ENCODE measurements at places on chromosomes 11 and 22.

GRCh38 chr22:49667236-49667635, 160.4 kb downstream of the BRD1 start:
- DNase-seq: no peak

DNA sequence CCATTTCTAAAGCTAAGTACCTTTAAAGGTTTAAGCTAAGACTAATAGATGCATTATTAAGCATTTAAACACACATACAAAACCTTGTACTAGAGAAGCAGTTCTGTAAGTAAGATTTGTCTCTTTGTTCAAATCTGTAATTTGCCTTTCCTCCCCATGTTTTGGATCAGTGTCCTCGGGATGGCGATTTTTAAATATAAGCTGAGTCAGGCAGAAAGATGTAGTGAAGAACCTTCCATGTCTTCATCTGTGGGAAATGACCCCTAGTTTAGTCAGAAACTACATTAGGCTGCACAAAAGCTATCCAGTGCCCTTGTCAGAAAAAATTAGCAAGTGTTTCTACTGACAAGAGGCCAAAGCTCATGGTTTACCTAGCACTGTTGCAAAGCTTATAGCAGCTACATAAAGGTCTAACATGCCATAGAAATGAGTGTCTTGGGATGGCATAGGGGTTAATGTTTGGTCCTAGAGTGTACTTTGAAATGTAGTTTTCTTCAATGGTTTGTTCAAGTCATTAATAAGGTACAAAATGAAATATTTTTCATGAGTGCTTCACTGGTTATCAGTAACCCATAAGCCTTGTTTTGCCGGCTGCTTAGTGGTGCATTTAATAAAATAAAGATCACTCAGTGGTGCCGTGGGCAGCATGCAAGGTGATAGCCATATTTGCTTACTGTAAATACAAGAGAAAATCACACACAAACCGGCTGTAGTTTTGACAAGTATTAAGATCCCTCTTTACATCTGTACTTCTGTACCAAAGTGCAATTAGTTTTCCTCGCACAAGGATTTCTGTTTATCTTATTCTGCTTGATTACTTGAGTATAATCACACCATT, 139.8 kb downstream of the ELP4 start:
- no peak for DNase-seq

GRCh38 chr11:126153972-126154371, 57.5 kb downstream of the RPUSD4 start:
- no peak for DNase-seq

DNA sequence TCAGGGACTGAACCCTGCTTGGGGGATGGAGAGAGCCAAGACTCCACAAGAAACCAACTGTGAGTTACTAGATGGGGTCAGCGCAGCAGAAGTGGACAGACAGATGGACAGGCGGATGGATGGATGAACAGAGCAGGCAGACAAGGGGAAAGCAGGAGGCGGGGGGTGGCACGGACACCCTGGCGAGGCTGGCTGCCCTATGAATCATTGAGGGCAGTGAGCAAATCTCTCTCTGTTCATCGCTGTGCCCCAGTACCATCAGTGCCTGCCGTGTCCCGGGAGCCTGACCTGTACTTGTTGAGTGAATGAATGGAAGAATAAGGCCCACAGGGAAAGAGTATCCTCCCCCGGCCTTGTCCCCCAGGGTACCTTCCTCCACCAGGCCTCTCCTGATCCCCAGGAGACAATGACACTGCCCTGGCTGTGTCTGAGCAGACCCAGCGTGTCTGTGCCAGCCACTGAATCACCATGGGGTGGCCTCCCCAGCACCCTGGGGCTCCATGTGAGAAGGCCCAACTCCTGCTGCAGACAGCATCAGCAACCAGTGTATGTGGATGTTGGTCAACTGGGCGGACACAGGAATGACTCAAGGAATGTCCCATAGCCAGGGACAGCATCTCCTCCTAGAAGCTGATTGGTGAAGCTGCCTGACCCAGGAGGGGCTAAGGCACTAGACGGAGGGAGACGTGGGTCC, 5.1 kb upstream of the KLHL35 start:
- DNase-seq: no peak

DNA sequence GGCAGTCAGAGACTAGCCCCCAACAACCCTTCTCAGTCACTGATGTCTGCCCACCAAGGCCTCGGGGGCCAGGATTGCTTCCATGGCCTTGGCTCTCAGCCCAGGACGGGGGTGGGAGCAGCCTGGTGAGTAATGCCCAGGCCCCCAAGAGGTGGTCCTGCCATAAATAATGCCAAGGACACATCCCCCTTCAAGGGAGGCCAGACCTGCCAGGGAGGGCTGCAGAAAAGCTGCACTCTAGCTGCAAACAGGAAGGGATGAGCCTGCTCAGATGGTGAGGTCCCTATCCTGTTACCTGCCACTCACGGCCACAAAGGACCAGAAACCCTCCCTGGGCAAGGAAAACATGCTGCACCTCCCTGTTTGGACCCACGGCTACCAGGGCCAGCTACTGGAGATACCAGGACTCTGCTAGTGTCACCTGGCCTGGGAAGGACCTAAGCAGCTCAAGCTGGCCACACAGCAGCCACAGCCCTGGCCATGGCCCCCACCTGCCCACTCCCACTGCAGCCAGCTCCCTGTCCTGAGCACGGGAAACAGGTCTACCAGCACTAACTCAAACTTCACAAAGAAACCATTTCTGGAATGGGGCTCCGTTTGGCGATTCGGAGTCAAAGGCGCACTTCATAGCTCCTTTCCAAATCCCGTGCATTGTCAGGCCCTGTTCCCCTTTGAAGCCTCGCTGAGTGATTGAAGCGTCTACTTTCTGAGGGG, 12.1 kb downstream of the GNB1L start:
- DNase-seq: no peak

DNA sequence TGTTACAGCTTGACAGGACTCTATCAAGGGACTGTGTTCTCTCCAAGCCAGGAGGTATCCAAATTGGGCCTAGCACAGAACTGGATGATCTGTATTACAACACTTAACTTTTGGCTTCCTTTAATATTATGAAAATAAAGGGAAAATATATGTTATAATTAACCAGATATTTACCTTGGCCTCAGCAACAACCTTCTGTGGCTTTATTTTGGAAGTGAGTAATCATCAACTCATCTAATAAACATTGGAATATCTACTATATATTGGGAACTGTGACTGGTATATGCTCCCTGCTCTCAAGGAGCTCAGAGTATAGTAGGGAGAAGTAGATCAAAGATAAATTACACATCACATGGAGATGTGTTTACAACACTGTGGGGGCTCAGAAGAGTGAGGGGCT, 352.2 kb downstream of the METTL15 start:
- DNase-seq: no peak

DNA sequence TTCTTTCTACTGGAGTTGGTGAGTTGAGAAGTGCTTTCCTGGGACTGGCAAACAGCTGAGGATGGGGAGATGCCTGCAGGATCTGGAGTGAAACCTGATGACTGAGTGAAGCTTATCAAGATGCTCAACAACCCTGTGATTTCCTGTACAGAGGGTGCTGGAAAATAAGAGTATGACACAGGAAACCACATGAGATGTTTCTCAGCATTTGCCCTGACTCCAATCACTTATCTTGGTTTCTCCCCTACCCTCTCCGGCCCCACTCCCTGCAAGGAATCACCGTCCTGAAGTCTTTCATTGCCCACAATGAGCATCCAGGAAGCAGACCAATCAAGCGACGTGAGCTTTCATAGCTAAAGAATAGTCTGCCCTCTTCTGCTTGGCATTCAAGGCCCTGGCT, at the start of gene MRGPRX2:
Gene MRGPRX2 (minus strand): TSS at position 89 of the 400 bp plus-strand sequence. CDS start 4,315 bp downstream, outside the sequence.
- no peak for DNase-seq

- DNase-seq: no peak
These were observed 9.6 kb upstream of the CABP2 start for GRCh38 chr11:67532889-67533288.

DNA sequence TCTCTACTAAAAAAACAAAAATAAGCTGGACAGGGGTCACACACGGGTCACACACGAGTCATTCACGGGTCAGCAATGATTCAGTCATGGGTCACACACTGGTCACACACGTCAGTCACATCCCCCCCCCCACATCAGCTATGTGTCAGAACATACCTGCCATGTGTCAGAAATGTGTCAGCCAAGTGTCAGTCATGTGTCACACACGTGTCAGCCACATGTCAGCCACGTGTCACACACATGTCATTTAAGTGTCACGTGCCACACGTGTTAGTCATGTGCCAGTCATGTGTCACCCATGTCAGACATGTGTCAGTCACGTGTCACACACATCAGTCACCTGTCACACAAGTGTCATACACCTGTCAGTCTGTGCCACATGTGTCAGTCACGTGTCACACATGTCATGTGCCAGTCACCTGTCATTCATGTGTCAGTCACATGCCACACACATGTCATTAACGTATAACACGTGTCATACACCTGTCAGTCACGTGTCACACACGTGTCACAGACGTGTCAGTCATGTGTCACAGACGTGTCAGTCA, 28.7 kb upstream of the MMP20 start:
- no peak for DNase-seq

DNA sequence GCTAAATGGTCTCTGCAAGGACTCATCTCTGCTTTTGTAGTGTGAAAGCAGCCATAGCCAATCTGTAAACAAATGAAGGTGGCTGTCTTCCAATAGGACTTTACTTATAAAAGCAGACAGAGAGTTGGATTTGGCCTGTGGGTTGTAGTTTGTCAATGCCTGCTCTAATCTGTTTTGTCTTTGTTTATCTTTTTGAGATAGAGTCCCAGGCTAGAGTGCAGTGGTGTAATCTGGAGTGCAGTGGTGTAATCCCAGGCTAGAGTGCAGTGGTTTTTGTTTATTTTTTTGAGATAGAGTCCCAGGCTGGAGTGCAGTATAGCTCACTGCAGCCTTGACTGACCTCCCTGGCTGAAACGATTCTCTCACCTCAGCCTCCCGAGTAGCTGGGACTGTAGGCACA, 8.6 kb downstream of the PPP6R3 start:
- DNase-seq: no peak

DNA sequence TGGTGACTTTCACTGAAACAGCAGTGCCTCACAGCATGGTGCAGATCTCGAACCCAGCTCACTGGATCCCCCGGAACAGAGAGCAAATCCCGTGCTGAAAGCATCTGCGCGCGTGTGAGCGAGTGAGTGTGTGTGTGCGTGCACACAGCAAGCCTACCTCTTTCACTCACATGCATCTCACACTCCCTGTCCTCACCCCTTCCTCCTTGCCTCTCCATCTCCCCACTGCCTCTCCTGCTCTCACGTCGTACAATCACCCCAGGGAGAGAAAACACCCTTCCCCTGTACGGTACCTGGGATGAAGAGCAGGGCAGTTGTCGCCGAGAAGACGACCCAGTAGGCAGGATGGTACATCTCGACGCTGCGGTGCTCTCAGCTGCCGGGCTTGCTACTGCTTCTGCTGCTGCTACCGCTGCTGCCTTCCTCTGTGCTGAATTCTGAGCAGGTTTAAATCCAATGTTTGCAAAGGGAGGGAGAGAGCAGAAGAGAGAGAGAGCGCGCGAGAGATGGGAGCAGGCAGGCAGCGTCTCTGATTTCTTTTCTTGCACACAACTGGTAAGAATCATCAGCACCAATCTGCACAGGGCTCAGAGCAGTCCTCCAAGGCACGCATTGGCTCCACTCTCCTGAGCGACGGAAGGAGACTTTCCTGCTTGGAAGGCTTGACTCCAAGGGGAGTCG, at the start of gene OPCML:
Gene OPCML (minus strand): TSS at position 531 of the 681 bp plus-strand sequence.
- no peak for DNase-seq

GRCh38 chr11:133555034-133555433, 22.7 kb upstream of the OPCML start:
- DNase-seq: no peak

DNA sequence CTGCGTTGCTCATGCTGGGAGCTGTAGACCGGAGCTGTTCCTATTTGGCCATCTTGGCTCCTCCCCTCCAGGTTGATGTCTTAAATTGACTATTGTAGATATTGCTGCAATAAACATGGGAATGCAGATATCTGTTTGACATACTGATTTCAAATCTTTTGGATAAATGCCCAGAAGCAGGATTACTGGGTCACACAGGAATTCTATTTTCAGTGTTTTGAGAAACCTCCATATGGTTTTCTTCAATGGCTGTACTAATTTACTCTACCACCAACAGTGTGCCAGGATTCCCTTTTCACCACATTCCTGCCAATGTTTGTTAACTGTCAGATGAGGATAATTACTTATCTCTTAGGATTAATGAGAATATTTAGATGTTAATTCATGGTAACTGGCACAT, 467.0 kb downstream of the LUZP2 start:
- no peak for DNase-seq

DNA sequence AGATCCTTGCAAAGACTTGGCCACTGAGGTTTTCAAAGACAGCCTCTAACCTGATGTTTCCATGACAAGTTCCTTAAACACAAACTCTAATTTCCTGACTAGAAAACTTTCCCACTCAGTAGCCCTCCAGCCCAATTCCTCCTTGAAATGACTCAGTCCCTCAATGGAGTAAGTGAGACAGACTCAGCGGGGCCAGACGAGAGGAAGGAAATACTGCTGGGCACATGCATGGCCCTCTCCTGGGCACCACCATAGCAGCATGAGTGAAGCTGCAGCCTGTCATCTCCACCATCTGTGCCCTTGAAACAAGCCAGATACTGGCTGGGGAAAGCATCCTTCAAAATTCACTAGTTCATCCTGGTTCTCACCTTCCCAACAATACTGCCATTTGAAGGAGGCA, 76.2 kb upstream of the GDPD4 start:
- no peak for DNase-seq

GRCh38 chr11:74204701-74205100, 33.6 kb downstream of the PPME1 start:
- DNase-seq: no peak
